ENCODE measurements at places on chromosomes 5 and 9. TPM values are rescaled to one million over a fixed set of nuclear protein-coding genes. Genes with fewer than 3 reads are reported as not detected.

DNA sequence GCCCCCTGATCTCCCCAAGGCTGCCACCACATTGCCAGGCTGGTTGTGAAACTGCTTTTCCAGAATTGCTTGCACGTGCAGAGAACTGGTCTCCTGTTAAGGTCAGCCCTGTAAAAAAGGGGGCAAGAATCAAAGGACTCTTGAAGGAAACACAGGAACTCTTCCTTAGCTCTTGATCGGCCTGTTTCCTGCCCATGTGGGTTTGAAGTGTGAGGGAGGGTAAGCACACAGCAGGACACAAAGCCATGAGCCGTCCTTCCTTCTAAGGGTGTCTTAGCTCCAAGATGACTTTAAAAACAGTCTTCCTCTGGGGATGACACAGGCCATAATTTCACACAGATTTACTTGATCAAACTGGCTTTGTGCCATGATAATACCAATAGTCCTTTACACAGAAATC lies 36.1 kb downstream of the TEK start:
- DNase-seq, result no peak
- H3K27me3 ChIP-seq, result no peaks in the 10 kb centered on the region
- H3K36me3 ChIP-seq, result peaks cover 3% of the 10 kb centered on the region
- no peak overlapping the region for H3K27ac ChIP-seq

GRCh38 chr9:137302449-137303150 lies 529 bp upstream of the NRARP start:
- DNase-seq, result peak; percentile 73
- H3K4me1 ChIP-seq, result peaks cover 40% of the 10 kb centered on the region
- H3K27ac ChIP-seq, result no peak overlapping the region

- DNase-seq, result no peak
- H3K27ac ChIP-seq, result no peak overlapping the region
- no peak overlapping the region for H3K4me3 ChIP-seq
- H3K27me3 ChIP-seq, result no peaks in the 10 kb centered on the region
These were observed 31.3 kb downstream of the MARCHF3 start for GRCh38 chr5:126998895-126999570.

DNA sequence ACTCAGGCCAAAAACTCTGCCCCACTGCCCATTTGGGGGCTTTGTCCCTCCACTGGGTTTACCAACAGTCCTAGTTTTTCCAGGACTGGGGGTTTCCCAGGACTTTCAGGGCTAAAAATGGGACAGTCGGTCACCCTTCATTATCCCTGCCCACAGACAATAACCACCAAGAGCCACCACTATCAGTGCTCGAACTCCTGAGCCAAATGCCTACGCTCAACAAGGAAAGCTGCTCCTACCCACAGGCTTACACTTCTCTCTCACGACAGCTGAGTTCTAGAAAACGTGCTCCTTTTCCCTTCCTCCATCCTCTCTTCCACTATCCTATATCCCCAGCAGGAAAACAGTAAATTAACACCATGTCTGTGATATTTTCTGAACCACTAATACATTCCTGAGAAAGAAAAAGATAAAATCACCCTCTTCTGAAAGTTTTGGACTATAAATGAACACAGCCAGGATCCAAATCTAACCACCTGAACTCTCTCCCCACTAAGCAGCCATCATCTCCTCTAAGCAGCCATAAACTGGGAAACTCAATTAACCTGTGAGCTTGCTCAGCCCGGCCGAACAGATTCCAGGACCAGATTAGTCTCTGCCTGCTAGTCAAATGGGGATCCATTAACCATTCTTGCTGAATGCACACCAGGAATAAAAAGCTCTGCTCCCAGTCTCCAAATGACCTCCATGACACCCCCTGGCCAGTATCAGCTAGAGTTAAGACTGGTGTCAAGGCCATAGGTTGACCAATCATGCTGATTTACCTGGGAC lies 41.8 kb downstream of the KLHL3 start:
- no peak overlapping the region for H3K27ac ChIP-seq
- no peaks in the 10 kb centered on the region for H3K27me3 ChIP-seq
- H3K36me3 ChIP-seq, result peaks cover 6% of the 10 kb centered on the region
- H3K4me1 ChIP-seq, result no peaks in the 10 kb centered on the region
- no peak overlapping the region for H3K4me3 ChIP-seq

- H3K27ac ChIP-seq, result no peak overlapping the region
- H3K27me3 ChIP-seq, result no peaks in the 10 kb centered on the region
- no peaks in the 10 kb centered on the region for H3K4me1 ChIP-seq
- DNase-seq, result no peak
- H3K4me3 ChIP-seq, result no peak overlapping the region
- H3K36me3 ChIP-seq, result no peaks in the 10 kb centered on the region
These were observed 508.8 kb upstream of the CTNND2 start for GRCh38 chr5:12413075-12413474.

- no peak overlapping the region for H3K27ac ChIP-seq
- no peak overlapping the region for H3K4me3 ChIP-seq
- H3K27me3 ChIP-seq, result peaks cover 25% of the 10 kb centered on the region
- H3K36me3 ChIP-seq, result no peaks in the 10 kb centered on the region
- H3K4me1 ChIP-seq, result no peaks in the 10 kb centered on the region
- no peak for DNase-seq
These were observed 10.8 kb downstream of the OR13J1 start for GRCh38 chr9:35859310-35859989.

DNA sequence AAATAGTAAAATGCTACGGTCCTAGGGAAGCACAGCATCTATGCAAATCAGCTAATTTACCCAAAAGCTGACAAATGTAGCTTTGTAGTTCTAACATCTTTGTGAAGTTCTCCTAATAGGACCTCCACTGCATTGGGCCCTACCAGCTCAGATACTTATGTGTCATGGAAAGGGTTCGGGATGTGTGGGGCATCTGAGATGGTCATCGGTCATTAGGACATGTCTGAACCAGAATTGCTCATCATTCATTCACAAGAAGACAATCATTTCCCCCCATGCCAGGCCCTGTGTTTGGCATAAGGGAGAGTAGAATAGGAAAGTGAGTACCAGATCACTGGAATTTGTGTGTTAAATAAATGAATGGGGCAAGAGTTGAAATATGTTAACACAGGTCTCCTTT lies 35.7 kb downstream of the PWWP2A start:
- H3K27me3 ChIP-seq, result no peaks in the 10 kb centered on the region
- H3K4me1 ChIP-seq, result peaks cover 22% of the 10 kb centered on the region
- H3K36me3 ChIP-seq, result no peaks in the 10 kb centered on the region
- H3K27ac ChIP-seq, result no peak overlapping the region
- no peak overlapping the region for H3K4me3 ChIP-seq

- H3K27me3 ChIP-seq, result no peaks in the 10 kb centered on the region
- no peak overlapping the region for H3K4me3 ChIP-seq
- H3K36me3 ChIP-seq, result no peaks in the 10 kb centered on the region
- H3K27ac ChIP-seq, result no peak overlapping the region
- no peaks in the 10 kb centered on the region for H3K4me1 ChIP-seq
These were observed 607.2 kb upstream of the WWC1 start for GRCh38 chr5:167684251-167684650.

DNA sequence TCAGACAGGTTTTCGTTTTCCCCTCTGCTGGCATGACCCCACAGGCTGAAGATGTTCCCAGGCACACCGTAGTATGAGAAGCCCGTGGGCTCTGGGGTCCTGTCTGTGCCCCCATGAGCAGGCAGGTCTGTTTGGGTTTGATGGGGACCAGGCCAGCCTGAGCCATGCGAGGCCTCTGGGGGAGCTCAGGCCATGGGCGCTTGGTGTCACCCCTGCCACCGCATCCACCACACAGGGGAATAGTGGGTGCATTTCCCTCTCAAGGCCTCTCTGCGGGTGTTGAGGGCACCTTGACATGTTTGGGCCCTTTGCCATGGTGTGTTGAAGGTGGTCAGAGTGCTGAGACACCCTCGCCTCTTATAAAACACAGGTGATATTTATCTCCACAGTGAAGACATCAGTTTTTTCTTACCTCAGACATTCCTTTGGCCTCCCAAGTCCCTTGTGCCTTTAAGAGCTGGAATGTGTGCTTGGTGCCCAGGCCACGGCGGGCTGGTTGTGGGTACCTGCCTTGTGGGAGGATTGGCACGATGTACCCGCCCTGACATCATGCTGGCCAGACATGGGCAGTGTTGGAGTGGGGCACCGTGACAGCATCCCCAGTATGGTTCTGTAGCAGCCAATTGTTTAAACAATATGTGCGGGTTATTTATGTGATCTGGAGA lies 68.3 kb downstream of the WNK2 start:
- no peak for DNase-seq
- no peaks in the 10 kb centered on the region for H3K4me1 ChIP-seq
- no peaks in the 10 kb centered on the region for H3K27me3 ChIP-seq
- no peak overlapping the region for H3K4me3 ChIP-seq
- H3K27ac ChIP-seq, result no peak overlapping the region

DNA sequence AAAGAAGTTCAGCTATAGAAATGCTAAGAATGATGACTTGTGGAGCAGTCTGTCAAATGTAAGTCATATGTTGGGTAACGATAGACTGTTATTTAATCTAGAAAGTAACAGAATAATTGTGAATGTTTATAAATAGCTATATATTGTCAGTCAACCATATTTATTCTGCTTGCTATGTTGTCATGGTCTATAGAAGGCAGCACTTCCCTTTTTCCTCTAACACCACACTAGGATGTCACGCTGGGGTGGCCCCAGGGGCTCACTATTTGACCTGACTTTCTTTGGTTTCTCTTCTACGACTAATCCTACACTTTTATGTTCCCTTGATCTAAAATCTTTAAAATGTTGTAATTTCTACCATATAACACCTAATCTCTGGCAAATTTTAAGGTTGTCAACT lies 20.5 kb downstream of the ERAP2 start:
- no peak for DNase-seq
- H3K36me3 ChIP-seq, result no peaks in the 10 kb centered on the region
- no peak overlapping the region for H3K27ac ChIP-seq
- H3K4me1 ChIP-seq, result no peaks in the 10 kb centered on the region

GRCh38 chr9:87086221-87086818 lies 139.0 kb upstream of the GAS1 start:
- H3K27ac ChIP-seq, result peak overlapping the region; percentile 96
- no peak for DNase-seq
- H3K36me3 ChIP-seq, result no peaks in the 10 kb centered on the region
- H3K4me1 ChIP-seq, result peaks cover 45% of the 10 kb centered on the region
- H3K4me3 ChIP-seq, result peak overlapping the region; percentile 7

DNA sequence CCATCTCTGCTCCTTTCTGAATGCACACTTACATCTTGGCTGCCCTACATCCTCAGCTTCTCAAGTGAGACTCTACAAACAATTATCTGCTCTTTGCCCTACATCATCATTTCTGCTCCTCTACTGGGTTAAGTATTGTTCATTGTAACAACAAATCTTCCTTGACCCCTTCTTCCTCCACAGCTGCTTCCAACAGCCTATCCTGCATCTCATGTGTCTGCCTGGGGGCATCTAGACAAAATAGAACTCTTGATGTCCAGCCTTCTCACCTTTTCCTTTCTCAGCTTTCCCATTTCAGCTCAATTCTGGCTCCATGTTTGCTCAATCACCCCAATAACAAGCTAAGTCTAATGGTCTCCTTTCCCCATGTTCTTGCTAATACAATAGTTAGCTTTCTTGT lies 509.8 kb downstream of the DIRAS2 start:
- H3K4me1 ChIP-seq, result no peaks in the 10 kb centered on the region
- H3K36me3 ChIP-seq, result no peaks in the 10 kb centered on the region
- peaks cover 1% of the 10 kb centered on the region for H3K27me3 ChIP-seq
- no peak overlapping the region for H3K27ac ChIP-seq
- H3K4me3 ChIP-seq, result no peak overlapping the region

DNA sequence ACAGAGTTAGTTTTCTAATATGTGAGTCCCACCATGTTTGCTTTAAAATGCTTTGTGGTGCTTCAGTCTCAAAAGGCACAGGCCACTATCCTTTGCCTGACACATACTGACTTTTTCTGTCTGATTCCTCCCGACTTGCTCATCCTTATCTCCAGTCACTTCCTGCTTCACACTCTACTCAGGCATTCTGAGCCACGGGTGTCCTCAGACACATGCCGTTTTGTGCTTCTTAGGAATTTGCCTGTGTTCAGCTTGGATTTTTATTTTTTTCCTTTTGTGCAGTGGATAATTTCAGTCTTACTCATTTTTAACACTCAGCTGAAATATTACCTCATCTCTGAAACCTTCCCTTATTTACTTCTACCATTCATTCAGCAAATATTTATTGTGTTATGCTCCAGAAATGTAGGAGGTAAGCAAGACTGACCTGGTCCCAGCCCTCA lies 54.1 kb downstream of the MAN2A1 start:
- DNase-seq, result no peak
- peaks cover 51% of the 10 kb centered on the region for H3K4me1 ChIP-seq
- peaks cover 3% of the 10 kb centered on the region for H3K36me3 ChIP-seq
- no peak overlapping the region for H3K4me3 ChIP-seq

GRCh38 chr9:117273612-117274011 lies 141.2 kb downstream of the ASTN2 start:
- H3K27me3 ChIP-seq, result peaks cover 4% of the 10 kb centered on the region
- H3K27ac ChIP-seq, result no peak overlapping the region
- DNase-seq, result no peak
- H3K4me3 ChIP-seq, result no peak overlapping the region
- H3K36me3 ChIP-seq, result no peaks in the 10 kb centered on the region

DNA sequence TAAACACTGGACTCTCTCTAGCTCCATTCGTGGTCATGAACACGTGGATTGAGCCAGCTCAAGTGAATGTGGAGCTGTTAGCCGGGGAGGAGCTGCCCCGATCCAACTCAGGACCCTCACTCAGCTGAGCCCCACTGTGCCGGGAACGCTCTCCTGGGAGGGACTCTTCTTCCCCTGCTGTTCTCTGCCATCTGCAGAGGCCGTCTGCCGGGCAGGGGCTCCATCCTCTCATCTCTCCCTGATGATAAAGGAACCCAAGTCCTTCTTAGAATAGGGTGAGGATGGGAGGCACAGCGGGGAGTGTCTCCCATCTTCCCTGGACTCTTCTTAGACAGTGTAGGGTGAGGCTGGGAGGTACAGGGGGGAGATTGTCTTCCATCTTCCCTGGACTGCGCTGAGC lies 120.5 kb upstream of the IRX4 start:
- DNase-seq, result no peak
- peaks cover 5% of the 10 kb centered on the region for H3K36me3 ChIP-seq
- no peak overlapping the region for H3K27ac ChIP-seq
- H3K4me1 ChIP-seq, result no peaks in the 10 kb centered on the region

Gene SPATA31E1
- 0.21 TPM for total RNA-seq

Gene ANKDD1B
- total RNA-seq, result 0.20 TPM

Gene CNTLN
- 16.7 TPM for total RNA-seq

Gene NIM1K
- total RNA-seq, result 0.23 TPM

Gene TEX48
- not detected for total RNA-seq
